ENCODE measurements at places on chromosomes 3 and 15.

GRCh38 chr3:55658690-55659562 lies 171.8 kb upstream of the WNT5A start:
- no peak for DNase-seq

- DNase-seq = peak; percentile 57
These were observed 624.8 kb upstream of the LMCD1 start for GRCh38 chr3:7876741-7877297.

GRCh38 chr3:181066143-181067087 lies 76.9 kb upstream of the DNAJC19 start:
- DNase-seq = no peak

- DNase-seq = no peak
These were observed 43.9 kb downstream of the SOX14 start for GRCh38 chr3:137807998-137808397.

DNA sequence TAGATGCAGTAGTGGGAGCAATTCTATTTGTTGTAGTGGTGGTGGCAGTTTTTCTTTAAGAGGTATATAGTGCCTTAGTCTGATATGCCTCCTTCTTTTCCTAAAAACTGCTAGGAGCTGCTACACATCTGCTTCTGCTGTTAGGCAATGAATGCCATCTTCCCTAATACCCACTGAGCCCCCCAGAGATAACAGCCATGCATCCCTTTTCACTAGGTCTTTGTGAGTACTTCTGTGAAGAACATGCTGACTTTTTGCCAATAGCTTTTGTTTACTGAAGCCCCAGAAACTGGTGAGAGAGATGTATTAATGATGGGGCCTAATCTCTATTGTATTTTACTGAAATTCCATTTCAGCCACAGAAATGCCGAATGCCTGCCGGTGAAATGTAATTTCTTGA lies 92.6 kb upstream of the CHL1 start:
- no peak for DNase-seq

- no peak for DNase-seq
These were observed 314.4 kb downstream of the MECOM start for GRCh38 chr3:169348929-169349621.

GRCh38 chr15:68488290-68488689 lies 56.3 kb upstream of the ITGA11 start:
- DNase-seq = no peak

GRCh38 chr3:131277836-131278497 lies 103.6 kb upstream of the NUDT16 start:
- DNase-seq = no peak

DNA sequence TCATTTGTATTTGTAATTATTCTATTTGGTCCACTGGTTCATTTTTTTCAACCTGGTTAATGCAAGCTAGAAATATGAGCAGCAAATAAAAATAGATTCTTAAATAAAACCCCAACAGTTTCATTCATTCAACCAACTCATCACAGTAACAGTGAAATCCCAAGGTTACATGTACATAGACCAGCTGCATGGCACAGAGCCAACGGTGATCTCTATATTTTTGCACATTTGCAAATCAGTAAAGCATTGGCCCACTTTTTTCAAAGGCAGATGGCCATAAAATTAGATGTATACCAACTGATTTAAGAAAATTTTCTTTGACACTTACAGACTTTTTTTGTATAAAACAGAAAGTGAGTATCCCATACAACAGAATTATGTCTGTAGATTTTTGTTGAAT lies 49.3 kb downstream of the STRIT1 start:
- no peak for DNase-seq

- DNase-seq = no peak
These were observed 102.7 kb upstream of the AGBL1 start for GRCh38 chr15:85976986-85977385.

GRCh38 chr15:39468331-39468730 lies 112.5 kb upstream of the THBS1 start:
- no peak for DNase-seq

GRCh38 chr3:52023101-52023770 lies 27.5 kb upstream of the RPL29 start:
- DNase-seq = no peak

DNA sequence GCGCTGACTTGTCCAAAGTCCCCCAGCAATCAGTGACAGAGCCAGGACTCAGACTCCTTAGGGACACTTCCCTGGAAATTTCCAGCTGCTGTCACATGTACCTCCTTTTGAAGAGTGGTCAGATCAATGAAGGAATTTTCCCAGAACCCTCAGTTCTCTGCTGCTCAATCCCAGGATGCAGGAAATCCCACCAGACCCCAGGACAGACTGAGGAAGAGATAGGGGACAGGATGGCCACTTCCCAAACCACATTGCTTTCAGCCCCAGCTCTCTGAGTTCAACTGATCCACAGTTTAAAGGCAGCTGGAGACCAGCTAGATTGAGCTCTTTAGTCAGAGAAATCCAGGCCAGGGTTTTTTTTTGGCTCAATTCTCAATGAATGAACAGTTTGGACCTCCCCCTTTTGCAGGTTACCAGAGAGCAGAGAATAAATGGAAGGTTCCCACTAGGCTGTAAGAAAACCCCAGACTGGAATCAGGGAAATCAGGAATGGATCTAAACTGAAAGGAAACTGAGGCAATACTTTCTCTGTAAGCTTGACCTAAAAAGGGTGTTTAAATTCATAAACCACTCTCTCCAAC lies 1.5 kb downstream of the CYP1A1 start:
- DNase-seq = no peak

GRCh38 chr15:60477916-60478565 lies 901 bp downstream of the ICE2 start:
- DNase-seq = no peak

DNA sequence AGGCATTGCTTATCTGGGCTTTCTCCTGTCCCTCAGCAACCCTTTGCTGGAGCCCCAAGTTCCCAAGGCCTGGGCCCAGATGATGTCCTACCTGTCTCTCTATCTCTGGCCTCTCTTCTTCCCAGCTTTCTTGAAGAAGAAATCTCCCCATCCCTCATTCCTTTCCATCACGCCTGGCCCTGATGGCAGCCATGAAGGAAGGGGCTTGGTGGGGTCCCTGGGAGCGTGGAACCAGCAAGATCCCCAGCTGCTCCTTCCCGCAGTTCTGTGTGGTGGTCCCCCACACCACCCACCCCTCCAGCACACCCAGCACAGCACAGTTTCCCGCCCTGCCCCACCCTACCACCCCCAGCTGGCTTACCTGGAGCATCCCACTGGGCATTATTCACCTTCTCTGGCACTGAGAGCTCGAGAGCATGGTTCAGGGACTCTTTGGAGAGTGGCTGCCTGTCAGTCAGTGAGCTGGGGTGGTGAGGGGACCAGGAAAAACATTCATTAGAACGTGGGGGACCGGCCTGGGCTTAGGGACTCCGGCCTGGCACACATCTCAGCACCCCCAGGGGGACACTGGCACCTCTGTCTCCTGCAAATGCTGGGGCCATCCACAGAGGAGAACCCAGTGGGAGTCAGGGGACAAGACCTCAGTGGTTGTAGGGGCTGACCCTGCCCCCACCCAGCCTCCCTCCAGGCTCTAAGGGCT lies 26.6 kb downstream of the ACSBG1 start:
- no peak for DNase-seq

DNA sequence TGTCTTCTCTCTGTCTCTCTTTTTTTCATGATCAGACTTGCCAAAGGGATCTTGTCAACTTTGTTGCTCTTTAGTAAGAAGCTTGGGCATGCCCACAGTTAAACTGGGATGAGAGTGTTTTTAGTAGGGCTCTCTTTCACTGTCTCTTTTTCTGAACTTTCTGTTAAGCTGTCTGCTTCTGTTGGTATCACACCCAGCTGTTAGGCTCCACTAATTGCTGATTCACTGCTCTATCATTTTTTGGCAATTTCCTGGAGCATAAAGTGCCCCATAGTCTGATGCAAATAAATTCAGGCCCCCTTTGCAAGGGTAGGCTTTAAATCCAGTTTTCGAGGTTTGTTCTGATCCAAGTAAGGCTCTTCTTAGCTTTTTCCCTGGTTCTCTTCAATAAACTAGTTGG lies 360.4 kb upstream of the ADAMTS9 start:
- no peak for DNase-seq

GRCh38 chr3:98817547-98818041 lies 54.5 kb downstream of the ST3GAL6 start:
- no peak for DNase-seq

GRCh38 chr15:70247281-70247680 lies 149.6 kb upstream of the TLE3 start:
- DNase-seq = no peak

DNA sequence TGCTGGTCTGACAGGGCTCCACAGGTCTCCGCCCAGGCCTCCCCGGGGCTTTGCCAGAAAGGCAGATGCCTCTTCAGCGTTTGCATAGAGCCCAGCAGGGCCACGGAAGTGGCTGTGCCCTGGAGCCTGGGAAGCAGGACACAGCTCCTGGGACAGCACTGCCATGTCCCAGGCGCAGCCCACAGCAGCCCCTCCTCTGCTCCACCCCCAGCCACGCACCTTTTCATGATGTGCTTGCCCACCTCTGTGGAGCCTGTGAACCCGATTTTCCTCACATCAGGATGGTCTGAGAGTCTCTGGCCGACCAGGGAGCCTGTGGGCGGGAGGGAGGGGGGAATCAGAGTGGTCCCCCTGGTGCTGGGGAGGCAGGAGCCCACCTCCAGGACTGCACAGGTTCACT lies 33.9 kb upstream of the SLC41A3 start:
- peak; percentile 18 for DNase-seq
